GM19239 (cell line): ENCODE measurements at places on chromosomes 4 and X.

DNA sequence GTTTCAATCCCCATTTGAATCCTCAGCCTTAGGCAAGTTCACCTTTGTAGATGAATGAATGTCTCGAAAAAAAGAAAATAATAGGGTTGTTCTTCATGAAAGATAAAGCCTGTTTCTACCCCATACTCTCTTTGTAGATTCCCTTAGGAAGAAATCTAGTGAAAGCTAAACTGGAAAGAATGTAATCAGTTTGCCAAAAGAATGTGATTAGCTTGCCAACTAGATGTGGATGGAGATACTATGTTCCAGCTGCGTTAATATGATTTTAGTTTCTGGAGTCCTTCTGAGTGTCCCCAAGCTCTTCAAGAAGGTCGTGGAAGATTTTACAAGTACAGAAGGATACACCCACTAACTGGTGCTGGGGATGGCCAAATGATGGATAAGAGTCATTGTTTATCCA is 162.3 kb upstream of the EDNRA start:
- DNase-seq: no peak

GRCh38 chr4:167606551-167606950 is 372.3 kb upstream of the SPOCK3 start:
- DNase-seq: no peak

GRCh38 chr4:188987011-188987410 is 847.8 kb downstream of the TRIML1 start:
- DNase-seq: no peak

DNA sequence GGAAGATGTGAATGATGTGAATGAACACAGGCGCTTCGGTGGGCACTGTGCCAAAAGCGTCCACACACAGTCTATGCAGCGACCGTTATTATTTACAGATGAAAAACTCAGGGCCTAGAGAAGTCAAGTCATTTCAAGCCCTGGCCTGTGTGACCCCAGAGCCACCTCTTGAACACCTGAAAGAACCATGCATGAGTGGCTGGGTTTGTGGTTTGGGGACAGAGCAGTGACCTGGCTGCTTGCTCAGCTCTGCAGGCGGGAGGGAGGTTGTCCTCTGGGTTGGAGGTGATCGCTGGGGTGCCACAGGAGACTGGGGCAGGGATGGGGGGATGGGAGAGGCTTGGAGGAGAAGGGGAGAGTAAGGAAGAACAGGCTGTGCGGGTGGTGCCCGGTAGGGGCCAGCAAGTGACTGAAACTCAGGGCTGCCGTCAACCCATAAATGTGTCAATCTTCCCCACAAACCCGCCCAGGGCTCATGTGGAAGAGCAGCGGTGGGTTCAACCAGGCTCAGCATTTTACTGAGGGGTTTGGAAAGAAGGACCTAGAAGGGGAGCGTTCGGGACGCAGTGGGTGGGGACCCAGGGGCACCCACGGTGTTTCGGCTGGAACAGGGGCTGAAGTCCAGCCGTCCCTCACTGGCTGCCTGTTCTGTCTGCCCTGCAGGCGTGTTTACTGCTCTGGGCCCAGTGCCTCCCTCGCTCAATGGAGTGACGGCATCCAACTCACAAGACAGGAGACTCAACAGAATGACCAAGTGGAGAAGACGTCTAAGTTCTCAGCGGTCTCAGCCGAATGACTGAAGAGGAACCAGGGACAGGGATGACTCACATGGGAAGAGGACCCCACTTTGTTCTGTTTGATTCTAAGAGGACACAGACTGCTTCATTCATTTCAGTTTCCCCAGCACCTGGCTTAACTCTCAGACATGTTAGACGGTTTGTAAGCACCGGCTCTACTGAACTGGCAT is 167.8 kb downstream of the AFAP1 start:
- peak; percentile 72 for DNase-seq

DNA sequence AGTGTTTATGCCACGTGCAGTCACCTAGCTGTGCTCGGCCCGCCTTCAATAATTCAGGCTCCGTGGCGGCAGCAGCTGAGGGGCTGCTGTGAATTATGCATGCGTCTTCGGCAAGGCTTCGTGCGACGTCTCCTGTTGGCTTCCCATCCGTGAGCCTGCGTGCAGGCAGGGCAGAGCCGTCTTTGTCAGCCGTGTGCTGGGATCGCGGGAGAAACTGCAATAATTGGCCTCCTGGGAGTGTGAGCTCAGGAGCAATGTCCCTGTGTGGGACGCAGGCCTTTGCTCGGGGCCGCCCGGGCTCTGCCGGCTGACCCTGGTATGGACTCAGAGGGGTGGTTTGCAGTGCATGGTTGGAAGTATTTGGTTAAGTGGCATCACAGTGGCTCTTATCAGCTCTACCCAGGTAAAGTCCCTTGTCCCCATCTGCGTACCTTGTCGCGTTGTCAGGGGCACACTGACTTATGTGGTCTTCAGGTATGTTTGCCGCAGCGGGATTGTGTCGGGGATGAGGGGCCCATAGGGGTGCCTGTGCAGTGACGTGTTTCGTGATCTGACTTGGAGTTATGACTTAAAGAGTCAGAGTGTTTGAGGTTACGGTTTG is 34.5 kb upstream of the HGFAC start:
- no peak for DNase-seq

GRCh38 chr4:19888587-19888986 is 363.1 kb upstream of the SLIT2 start:
- no peak for DNase-seq

- no peak for DNase-seq
Measured at GRCh38 chrX:22699581-22700091, 300.1 kb upstream of the DDX53 start.

- DNase-seq: no peak
Measured at GRCh38 chr4:109174224-109174953, 128.1 kb downstream of the COL25A1 start.

DNA sequence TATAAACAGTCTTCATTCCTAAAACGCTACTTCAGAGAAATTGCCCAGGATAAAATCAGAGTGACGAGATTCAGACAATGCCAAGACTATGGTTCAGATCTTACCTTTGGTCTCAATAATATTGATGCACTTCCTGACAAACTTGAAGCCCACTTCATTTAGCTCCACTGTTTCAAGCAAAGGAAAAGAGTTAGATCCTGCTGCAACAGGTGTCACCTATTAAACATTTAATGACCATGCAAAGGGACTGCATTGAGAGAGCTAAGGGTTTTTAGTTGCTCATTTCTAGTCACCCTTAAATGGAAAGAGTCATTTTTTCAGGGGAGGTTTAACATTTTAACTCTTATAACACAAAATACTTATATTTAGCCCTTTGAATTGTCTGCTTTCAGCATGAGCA is 239.5 kb downstream of the OPHN1 start:
- no peak for DNase-seq
